ENCODE measurements at places on chromosomes 4 and X.

DNA sequence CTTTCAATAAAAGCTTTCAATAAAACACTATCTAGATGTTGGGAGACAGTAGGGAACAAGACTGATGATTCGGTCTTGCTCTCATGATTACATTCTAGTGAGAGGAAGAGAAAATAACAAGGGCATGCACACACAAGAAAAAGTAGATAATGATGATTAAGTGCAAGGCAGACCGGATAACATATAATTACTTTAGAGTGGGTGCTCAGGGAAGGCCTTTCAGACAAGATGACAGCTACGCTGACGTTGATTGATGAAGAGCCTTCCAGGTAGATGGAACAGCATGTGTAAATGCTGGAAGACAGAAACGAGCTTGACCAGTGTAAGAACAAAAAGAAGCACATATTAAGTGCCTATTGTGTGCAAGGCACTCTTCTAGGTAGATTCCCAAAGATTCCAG, 43.4 kb downstream of the TXK start:
- no peak for DNase-seq

DNA sequence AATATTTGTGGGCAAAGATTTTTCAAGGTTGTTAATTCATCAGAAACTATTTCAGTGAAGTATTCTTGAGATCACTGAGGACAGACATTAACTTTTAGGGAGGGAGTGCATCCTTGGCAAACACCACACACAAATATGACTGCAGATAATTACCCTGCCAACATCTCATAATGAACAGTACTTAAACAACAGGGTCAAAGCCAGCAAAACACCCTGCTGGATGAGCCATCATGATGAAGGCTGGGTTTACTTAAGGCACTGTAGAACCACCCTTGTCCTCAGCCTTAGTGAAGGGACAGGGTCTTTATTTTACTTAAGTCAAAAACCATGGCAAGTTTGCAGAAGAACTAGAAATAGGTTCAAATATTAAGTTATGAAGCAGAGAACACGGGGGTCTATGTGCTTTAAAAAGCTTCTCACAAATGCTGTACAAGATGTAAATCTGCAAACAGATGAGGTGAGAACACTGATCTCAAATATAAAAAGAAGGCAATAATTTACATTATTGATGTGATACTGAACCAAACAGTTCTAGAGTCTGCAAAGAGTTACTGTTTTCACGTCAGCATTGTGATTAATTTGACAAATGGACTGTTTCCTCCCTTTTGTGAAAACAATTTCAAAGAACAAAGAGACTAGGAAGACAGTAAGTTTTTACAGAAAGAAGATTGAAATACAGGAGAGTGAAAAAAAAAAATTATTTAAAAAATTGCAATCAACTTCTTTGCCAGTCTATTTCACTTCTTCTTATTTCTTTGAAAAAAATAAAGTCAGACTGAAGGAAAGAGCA, 28.2 kb downstream of the TAPT1 start:
- no peak for DNase-seq

DNA sequence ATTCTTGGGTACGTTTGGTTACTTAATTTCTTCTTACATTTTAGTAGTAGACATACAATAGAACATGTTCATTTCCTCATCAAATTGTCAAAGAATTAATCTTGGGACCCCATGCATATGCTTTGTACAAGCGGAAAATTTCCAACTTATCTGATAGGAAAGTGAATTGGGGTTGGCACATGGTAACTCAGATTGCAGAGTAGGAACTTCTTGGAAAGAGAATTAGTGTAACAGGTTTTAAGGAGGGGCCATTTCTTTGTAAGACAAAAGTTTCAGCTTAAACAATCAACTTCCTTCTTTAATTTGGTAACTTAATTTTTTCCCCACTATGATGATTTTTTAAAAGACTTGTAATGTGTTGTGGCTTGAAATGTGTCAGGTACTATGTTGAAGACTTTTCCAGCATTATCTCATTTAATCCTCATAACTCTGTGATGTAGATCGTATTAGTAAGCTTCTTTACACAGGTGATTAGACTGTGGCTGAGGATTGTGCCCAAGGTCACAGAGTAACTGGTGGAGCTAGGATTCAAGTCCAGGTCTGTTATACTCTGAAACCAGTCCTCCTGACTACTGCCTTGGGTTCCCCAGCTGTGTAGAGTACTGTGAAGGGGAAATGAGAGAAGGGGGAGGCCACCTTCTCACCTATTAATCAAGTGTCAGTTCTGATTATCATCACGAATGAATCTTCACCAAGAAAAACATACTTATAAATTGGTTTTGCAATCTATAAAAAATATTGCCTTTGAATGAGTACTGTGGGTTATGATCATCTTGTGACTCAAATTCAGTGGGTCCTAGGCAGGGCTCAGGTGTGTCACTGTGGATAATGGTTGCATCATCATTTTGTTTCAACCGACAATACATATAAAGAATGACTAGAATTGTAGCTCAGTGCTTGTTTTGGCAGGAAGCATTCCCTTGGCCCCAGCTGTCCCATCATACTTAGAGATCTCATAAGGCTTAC, 4.3 kb downstream of the GK start:
- no peak for DNase-seq

DNA sequence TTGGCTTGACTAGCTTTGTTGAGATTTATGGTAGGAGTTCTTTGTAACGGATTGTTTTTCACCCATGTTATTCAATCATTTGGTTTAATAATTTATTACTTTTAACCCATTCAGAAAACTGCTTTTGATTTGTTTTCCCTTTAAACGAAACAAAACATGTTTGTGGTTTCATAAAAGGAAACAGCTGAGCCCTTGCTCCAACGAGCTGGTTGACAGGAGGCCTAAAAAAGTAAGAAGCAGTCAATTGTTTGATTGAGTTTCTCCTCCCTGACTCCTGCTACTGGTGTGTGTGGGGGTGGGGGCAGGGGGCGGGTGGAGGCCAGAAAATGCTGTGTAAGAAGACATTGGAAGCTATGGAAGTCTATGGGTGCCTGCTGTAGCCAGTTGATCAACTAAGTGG, 102.8 kb downstream of the CHRDL1 start:
- no peak for DNase-seq

DNA sequence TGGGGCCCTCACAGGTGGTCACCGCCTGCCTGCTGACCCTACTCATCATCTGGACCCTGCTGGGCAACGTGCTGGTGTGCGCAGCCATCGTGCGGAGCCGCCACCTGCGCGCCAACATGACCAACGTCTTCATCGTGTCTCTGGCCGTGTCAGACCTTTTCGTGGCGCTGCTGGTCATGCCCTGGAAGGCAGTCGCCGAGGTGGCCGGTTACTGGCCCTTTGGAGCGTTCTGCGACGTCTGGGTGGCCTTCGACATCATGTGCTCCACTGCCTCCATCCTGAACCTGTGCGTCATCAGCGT, 652 bp downstream of the DRD5 start:
- no peak for DNase-seq

- DNase-seq: no peak
Measured at GRCh38 chr4:124227981-124228380, 484.6 kb downstream of the ANKRD50 start.

DNA sequence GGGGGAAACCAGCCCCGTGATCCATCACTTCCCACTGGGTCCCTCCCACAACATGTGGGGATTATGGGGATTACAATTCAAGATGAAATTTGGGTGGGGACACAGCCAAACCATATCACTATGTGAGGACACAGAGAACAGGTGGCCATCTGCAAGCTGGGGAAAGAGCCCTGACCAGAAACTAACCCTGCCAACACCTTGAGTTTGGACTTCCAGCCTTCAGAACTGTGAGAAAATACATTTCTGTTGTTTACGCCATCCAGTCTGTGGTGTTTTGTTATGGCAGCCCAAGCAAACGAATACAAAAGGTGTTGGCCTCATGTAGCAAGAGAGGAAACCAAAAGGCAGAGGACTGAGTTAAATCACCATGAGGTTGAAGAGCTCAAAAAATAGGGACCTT, 169.9 kb upstream of the TENM3 start:
- DNase-seq: no peak
